ENCODE measurements at places on chromosomes 1 and 21.

DNA sequence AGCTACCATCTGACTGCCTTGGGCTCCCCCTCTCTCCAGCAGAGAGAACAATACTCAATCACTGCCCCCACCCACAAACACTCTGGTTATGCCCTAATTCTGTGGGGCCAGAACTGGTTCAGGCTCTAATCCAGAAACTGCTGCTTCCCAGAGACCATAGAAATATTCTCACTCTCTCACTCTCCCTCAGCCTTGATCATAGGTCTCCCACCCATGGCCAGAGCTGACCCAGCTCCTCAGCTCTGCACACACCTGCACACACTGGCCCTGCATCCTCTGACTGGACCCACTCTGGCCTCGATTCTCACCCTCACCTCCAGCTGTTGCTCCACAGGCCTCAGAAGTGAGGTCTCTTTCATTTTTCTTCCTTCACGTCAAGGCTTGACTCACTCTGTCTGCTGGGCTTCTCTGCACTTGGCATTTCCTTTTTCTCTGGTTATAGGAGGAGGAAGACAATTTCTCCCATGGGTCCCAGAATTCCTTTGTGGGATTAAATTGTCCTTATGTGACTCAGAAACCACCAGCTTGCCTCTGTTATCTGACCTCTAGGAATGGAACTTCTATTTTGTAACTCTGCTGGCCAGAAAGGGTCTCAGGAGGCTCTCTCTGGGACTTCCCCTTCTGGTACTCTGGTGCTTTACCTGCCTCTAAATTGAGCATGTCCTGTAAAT is 15.6 kb upstream of the ZMYM6 start:
- DNase-seq, result peak; percentile 98

DNA sequence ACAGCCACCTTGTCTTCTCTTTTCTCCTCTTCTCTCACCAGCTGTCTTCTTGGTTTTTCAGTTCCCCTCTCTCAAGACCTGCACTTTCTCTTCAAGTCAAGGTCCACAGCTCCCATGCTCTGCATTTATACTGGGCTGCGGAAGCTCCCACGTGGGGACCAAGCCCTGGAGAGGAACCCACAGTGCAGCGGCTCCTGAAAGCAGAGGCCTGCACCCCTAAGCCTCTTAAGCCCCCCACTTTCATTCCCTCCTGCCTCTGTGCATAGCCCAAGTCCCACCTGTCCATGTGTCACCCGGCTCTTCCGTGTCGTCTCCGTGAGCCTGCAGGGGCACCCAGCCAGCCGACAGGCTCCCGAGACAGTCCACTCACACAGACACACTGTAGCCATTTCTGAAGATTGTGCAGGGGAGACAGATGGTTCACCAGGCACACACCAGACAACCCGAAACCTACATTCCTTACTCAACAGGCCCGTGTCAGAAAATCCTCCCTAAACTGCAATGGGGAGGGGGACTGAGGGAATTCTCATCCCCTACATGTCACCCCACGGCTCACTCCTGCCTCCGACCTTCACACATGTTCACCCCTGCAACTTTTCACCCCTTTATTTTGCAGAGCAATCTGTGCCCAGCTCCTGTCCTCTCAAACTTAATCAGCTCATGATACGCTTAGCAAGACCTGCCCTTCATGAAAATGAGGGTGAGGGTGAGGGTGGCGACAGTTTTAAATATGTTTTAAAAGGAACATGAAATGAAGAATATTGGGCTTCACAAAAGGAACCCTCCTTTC is 6.3 kb downstream of the MX2 start:
- DNase-seq, result no peak

DNA sequence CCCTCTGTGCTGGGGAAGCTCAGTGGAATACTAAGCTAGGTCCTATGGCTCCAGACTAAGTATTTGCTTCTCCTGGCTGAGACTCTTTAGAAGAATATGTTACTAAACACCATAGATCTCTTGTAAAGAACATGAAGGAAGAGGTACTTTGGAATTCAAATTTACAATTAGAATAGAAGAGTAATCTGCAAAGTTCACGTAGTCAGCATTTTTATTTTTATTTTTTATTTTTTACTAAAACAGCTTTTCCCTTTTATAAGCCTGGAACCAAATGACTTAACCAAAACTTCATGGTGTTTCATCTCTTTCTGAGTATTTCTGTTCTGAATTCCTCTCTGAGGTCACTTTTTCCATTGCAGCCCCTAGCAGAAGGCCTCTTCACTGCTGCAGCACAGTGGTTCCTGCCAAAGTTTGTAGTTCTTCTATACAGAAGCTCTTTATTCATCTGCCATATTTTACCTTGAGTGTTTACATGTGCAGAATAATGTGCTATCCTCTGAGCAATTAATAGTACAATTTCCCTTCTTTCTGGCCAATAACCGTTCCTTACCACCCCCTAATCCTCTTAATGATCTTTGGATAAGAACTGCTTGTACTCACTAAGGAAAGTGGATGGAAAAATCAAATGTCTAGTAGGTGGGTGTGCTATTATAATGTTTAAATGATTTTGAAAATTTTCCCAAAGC is 27.2 kb downstream of the TSEN15 start:
- DNase-seq, result no peak

GRCh38 chr1:233613252-233614172 is at the start of gene KCNK1:
Gene KCNK1 (plus strand): TSS chr1:233614106. CDS start chr1:233614172, 66 bp downstream.
- peak; percentile 82 for DNase-seq

DNA sequence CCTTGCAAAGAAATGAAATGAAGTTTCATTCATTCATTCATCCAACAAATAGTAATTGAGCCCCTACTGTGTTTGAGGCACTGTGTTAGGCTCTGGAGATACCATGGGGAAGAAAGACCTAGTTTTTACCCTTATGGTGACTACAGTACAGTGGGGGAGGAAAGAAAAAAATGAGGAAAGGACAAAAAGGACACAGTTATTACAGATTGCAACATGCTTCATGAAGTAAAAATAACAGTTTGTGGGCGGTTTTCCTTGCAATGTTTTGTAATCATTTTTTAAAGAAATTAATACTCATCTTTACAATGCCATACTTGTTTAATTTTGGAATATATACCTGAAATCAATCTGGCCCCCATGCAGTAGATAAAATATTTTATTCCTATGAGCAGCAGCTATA is 120.3 kb downstream of the TM2D1 start:
- no peak for DNase-seq

- peak; percentile 29 for DNase-seq
These were observed 165.3 kb downstream of the LTN1 start for GRCh38 chr21:28827422-28827821.

DNA sequence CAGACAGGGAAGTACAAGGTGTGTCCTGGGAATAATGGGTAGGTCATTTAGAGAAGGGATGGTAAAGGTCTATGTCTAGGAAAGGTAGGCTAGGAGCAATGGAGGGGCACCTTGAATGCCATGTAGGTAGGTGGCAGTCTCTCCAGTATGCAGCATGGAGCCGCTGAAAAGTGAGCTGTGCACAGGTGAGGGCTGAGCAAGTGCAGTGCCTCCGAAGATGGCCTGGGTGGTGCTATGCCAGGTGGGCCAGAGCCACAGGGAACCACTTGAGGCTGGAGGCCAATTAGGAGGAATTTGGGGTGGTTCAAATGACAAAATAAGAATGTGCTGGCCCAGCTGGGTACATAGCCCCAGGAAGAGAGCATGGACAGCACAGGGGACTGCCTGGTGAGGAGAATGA is 25.0 kb downstream of the RNU5D-1 start:
- DNase-seq, result no peak

DNA sequence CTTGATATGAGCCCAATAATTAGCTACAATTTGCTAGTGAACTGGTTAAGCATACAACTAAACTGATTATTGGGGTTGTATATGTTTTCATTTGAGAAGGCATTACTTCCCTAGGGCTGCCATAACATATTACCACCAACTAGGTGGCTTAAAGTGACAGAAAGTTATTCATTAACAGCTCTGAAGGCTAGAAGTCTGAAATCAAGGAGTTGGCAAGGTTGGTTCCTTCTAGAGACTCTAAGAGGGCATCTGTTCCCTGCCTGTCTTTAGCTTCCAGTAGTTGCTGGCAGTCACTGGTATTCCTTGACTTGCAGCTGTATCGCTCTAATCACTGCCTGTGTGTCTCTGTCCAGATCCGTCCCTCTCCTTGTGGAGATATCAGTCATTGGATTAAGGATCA is 86.3 kb downstream of the LHX9 start:
- DNase-seq, result no peak
